ENCODE measurements at places on chromosomes 3 and 15. TPM values are rescaled to one million over a fixed set of nuclear protein-coding genes. Genes with fewer than 3 reads are reported as not detected.
A peak's percentile ranks its signal among the peaks of the same experiment; 100 is the strongest.

DNA sequence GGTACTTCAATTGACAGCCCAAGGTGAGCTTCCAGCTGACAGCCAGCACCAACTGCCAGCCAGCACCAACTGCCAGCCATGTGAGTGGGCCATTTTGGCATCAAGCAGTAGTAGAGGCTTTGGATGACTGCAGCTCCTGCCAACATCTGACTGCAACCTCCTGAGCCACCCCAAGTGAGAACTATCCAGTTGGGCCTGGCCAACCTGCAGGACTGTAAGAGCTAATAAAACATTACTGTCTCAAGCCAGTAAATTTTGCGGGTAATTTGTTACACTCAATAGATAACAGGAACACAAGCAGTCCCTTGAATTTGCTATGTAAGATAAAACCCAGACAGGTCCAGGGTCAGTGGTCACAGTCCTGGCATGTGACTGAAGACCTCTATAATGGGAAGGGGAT lies 29.7 kb downstream of the EPHB1 start:
- H3K36me3 ChIP-seq, result no peaks in the 10 kb centered on the region
- H3K4me3 ChIP-seq, result no peak overlapping the region
- H3K27me3 ChIP-seq, result no peaks in the 10 kb centered on the region
- H3K27ac ChIP-seq, result no peak overlapping the region

- no peaks in the 10 kb centered on the region for H3K36me3 ChIP-seq
- H3K4me1 ChIP-seq, result no peaks in the 10 kb centered on the region
- H3K27me3 ChIP-seq, result no peaks in the 10 kb centered on the region
- H3K4me3 ChIP-seq, result no peak overlapping the region
- DNase-seq, result no peak
- no peak overlapping the region for H3K27ac ChIP-seq
Observed at GRCh38 chr3:187640569-187641059, 29.6 kb downstream of the SST start.

GRCh38 chr15:41967506-41968206 lies 4.7 kb downstream of the EHD4 start:
- H3K27ac ChIP-seq, result no peak overlapping the region
- no peaks in the 10 kb centered on the region for H3K36me3 ChIP-seq
- H3K4me3 ChIP-seq, result no peak overlapping the region

GRCh38 chr15:31609258-31609681 lies 282.6 kb downstream of the KLF13 start:
- H3K36me3 ChIP-seq, result no peaks in the 10 kb centered on the region
- H3K27me3 ChIP-seq, result no peaks in the 10 kb centered on the region
- DNase-seq, result no peak
- no peaks in the 10 kb centered on the region for H3K4me1 ChIP-seq
- H3K4me3 ChIP-seq, result no peak overlapping the region

FAM3D gene
- not detected for total RNA-seq

GRCh38 chr15:75198560-75199356 lies 2.9 kb upstream of the C15orf39 start:
- H3K4me3 ChIP-seq, result peak overlapping the region; percentile 98
- DNase-seq, result peak; percentile 95
- H3K36me3 ChIP-seq, result no peaks in the 10 kb centered on the region
- peaks cover 62% of the 10 kb centered on the region for H3K4me1 ChIP-seq
- H3K27ac ChIP-seq, result peak overlapping the region; percentile 55

DNA sequence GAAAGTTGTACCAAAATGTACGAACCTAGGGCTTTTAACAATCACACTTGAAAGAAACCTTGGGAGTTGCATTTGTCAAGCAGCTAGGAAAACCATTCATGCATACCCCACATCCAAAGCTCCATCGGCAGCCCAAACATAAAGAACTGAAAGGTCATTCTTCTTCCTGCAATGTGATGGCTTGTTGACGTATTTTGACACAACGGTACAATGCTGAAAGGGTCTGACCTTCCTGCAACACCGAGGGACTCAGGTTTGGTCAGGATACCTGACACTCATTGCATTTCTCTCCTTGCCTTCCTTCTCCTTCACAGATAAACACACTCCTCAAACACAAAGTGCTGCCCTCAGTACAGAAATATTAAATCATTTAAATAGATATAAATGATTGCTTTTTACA lies 145.5 kb downstream of the CDIN1 start:
- H3K27me3 ChIP-seq, result no peaks in the 10 kb centered on the region
- DNase-seq, result no peak
- H3K4me1 ChIP-seq, result no peaks in the 10 kb centered on the region
- no peak overlapping the region for H3K4me3 ChIP-seq

DNA sequence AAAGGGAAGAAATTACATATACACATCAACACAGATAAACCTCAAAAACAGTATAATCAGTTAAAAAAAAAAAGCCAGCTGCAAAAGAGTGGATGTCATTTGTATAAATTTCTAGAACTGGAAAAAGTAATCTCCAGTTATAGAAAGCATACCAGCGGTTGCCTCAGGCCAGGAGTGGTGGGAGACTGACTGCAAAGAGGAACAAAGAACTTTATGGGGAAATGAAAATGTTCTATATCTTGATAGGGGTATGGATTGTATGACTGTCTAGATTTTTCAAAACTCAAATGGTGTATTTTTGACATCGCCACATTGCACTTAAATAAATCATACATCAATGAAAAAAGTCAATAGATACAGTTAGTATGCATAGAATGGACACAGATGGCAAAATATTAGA lies 241.6 kb downstream of the SCAPER start:
- DNase-seq, result no peak
- H3K4me3 ChIP-seq, result no peak overlapping the region
- H3K36me3 ChIP-seq, result no peaks in the 10 kb centered on the region
- no peak overlapping the region for H3K27ac ChIP-seq
- no peaks in the 10 kb centered on the region for H3K27me3 ChIP-seq

HDDC3 gene
- total RNA-seq, result 28.3 TPM

CDCP1 gene
- total RNA-seq, result 0.18 TPM

IMPG2 gene
- total RNA-seq, result 0.02 TPM

DNA sequence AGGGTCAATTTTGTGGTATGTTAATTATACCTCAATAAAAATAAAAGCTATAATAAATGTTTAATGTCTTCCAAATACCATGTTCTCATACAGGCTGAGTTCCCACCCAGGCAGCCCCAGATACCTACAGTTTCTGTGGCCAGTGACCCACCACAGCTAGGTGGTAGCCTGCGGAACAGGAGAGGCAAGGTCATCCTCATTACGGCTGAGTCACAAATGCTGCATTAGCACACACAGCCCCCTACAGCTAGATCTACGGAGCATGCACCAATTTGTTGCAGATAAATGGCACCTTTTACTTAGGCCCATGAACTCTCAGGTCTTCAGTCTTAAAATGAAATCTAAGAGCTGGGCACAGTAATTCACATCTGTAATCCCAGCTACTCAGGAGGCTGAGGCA lies 5.1 kb downstream of the SPATA12 start:
- no peaks in the 10 kb centered on the region for H3K27me3 ChIP-seq
- peaks cover 25% of the 10 kb centered on the region for H3K4me1 ChIP-seq
- no peak for DNase-seq

GRCh38 chr3:155230382-155230781 lies 63.1 kb downstream of the STRIT1 start:
- no peak overlapping the region for H3K4me3 ChIP-seq
- no peaks in the 10 kb centered on the region for H3K27me3 ChIP-seq
- H3K4me1 ChIP-seq, result no peaks in the 10 kb centered on the region
- no peak for DNase-seq
- H3K27ac ChIP-seq, result no peak overlapping the region
- H3K36me3 ChIP-seq, result no peaks in the 10 kb centered on the region

TUSC7 gene
- total RNA-seq, result not detected

DNA sequence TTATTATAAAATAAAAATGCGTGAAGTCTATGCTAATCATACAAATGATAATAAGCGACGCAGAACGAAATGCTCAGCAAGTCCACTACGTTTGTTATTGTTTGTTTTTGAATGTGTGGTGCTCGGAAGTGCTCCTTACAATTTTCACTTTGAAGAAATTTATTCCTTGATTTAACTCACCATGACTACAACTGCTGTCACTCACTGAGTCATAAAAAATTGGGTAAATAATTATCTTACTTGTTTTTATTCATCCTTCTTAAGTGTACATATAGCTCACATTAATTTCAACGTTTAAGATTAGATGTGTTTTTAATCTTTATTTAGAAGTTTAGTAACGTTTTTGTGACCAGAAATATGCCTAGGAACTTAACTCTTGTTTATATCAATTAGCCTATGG lies 66.7 kb upstream of the NANOGP8 start:
- no peaks in the 10 kb centered on the region for H3K27me3 ChIP-seq
- no peak overlapping the region for H3K4me3 ChIP-seq
- no peak for DNase-seq
- no peak overlapping the region for H3K27ac ChIP-seq

GRCh38 chr15:57500979-57501576 lies 90.6 kb upstream of the MYZAP start:
- H3K27ac ChIP-seq, result no peak overlapping the region
- no peaks in the 10 kb centered on the region for H3K36me3 ChIP-seq
- DNase-seq, result no peak
- peaks cover 98% of the 10 kb centered on the region for H3K4me1 ChIP-seq
- no peak overlapping the region for H3K4me3 ChIP-seq

- H3K4me3 ChIP-seq, result no peak overlapping the region
- no peak overlapping the region for H3K27ac ChIP-seq
- DNase-seq, result no peak
- no peaks in the 10 kb centered on the region for H3K4me1 ChIP-seq
- peaks cover 64% of the 10 kb centered on the region for H3K36me3 ChIP-seq
Observed at GRCh38 chr3:160531311-160531710, 34.1 kb downstream of the KPNA4 start.

ERICH6 gene
- total RNA-seq, result not detected

DNA sequence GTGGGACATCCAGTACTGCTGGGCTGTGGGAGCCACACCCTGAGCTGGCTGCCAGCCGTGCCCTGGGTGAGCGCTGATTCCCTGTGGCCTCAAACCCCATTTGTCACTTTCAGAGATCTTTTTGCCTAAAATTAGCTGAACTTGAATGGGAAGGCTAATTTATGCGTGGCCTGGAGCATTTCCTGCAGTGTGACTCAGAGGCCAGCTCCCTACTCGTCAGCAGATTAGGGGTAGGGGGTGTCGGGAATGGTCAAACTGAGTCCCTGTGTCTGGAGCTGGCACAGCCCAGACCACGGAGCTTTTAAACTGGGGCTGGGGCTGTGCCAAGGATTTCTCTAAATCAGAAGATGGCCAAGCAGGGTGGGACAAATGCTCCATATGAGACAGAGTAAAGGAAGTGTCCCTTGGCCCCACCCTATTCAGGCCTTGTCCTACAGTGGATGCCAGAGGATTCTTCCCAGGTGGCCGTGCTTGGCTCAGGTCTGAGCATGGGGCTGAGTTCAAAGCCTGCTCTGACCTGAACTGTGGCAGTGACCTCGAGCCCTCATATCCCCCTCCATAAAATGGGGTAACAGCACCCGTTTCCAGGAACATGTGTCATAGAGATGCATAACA lies 59.7 kb downstream of the ATP2B2 start:
- no peaks in the 10 kb centered on the region for H3K36me3 ChIP-seq
- H3K27me3 ChIP-seq, result 0 out of 3 replicates have a peak, but pooled peaks cover 4% of the 10 kb centered on the region
- H3K4me3 ChIP-seq, result no peak overlapping the region
- no peaks in the 10 kb centered on the region for H3K4me1 ChIP-seq
- DNase-seq, result no peak

CHL1 gene
- not detected for total RNA-seq

- no peaks in the 10 kb centered on the region for H3K27me3 ChIP-seq
- no peak for DNase-seq
- H3K27ac ChIP-seq, result no peak overlapping the region
- no peaks in the 10 kb centered on the region for H3K36me3 ChIP-seq
Observed at GRCh38 chr3:16913264-16913580, 28.5 kb downstream of the PLCL2 start.

DNA sequence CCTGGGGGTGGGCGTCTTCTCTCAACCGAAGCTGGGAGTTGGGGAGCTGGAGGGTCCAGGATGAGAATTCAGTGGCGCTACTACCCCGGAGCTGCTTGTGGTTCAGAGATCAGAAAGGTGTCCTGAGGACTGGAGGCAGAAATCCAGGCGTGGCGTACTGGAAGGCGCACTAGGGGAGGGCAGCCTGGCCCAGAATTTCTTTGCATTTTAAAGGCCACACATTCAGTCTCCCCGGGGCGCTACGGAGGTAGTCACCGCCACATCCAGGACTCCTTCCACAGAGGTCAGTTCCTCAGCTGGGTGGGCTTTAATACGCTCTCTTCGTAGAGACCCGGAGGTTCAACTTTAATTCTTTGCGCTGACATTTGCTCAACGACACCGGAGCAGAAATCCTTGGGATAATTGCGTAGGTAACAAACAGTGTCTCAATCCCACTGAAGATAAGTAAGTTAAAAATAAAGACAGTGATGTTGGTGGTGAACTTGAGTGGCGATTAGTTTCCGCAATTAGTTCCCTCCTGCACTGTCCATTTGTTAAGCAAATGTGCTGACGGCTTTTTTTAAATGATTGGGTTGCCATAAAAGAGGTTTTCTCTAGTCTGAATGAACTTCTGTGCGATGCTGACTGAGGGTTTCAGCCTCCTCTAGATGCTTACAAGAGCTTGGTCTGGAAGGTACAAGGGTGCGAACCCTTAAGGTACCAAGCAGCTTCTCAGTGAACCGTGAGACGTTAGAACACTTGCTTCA lies 535 bp downstream of the MCTP2 start:
- H3K27ac ChIP-seq, result peak overlapping the region; percentile 24
- peaks cover 6% of the 10 kb centered on the region for H3K4me1 ChIP-seq
- no peaks in the 10 kb centered on the region for H3K36me3 ChIP-seq
- peak; percentile 7 for DNase-seq

DNA sequence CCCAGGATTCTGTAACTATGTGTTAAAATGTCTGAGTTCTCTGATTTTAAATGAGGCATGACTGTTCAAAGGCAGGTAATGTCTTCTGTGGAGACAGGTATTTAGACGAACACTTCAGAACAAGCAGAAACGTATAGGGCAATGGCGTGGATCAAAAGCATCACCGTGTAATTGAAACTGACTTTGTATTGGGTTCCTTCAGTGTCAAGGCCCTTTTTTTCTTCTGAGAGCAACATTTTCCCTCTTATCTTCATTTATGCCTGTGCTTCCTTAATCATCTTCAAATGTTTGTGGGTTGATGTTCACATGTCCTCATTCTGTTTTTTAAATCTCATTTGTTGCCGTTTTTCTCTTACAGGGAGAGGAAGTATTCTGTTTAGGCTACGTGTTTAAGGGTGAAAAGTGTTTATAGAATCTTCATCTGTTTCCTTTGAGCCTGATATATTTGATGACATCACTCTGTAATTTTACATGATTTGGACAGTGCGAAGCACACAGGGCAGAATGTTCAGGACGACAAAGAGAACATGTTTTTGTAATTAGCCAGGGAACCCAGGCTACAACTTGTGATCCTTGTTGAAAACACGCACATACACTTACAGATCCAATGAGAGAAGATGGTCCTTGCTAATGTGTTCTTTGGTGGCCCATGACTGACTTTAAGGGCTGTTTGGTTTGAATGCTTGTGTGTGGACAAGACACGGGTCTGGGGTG lies 196.0 kb downstream of the LRTM1 start:
- H3K4me3 ChIP-seq, result no peak overlapping the region
- DNase-seq, result no peak
- no peak overlapping the region for H3K27ac ChIP-seq
- no peaks in the 10 kb centered on the region for H3K36me3 ChIP-seq

SLC24A5 gene
- not detected for total RNA-seq

- no peaks in the 10 kb centered on the region for H3K4me1 ChIP-seq
- DNase-seq, result no peak
- no peaks in the 10 kb centered on the region for H3K27me3 ChIP-seq
- peaks cover 1% of the 10 kb centered on the region for H3K36me3 ChIP-seq
- H3K27ac ChIP-seq, result no peak overlapping the region
- H3K4me3 ChIP-seq, result no peak overlapping the region
Observed at GRCh38 chr3:195247086-195247862, 23.7 kb downstream of the XXYLT1 start.

Measured in HepG2 (cell line).